MG63 (cell line): ENCODE measurements at places on chromosomes 3 and 15. TPM values are rescaled to one million over a fixed set of nuclear protein-coding genes. Genes with fewer than 3 reads are reported as not detected.

The SEMA5B gene
- total RNA-seq: not detected in 2 replicates

The PGBD4 gene
- 0.76 and 1.6 TPM in 2 replicates for total RNA-seq

The CPNE9 gene
- total RNA-seq: not detected in 2 replicates

The CHRNA3 gene
- not detected in 2 replicates for total RNA-seq

The C2CD4A gene
- not detected in 2 replicates for total RNA-seq

The CPN2 gene
- total RNA-seq: not detected in 2 replicates

The STAC gene
- total RNA-seq: 5.6 and 5.7 TPM in 2 replicates

The PTH1R gene
- not detected in 2 replicates for total RNA-seq

The ZIC1 gene
- total RNA-seq: 24.3 and 31.9 TPM in 2 replicates

The WDR93 gene
- total RNA-seq: 0.13 TPM in 1 of 2 replicates, not detected in the other

The C3orf80 gene
- not detected in 2 replicates for total RNA-seq

The CADPS gene
- total RNA-seq: 0.07 and 0.22 TPM in 2 replicates

The FAM174B gene
- total RNA-seq: 3.0 and 5.5 TPM in 2 replicates
